Cerebellum (tissue), 4 donors: ENCODE measurements at places on chromosomes 4 and X.

DNA sequence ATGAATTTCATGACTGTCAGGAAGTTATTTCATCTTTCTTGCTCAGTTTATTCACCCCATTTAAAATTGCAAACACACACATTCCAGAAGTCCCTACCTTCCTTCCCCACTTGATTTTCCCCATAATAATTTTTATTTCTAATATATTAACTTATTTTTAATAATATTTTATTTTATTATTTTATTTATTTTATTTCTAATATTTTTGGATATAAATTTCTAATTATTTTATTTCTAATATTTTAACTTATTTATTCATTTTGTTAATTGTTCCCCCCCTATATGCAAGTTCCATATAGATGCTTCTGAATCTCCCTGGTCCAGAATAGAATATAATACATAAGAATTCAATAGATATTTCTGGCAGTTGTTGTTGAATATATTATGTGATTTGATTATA is 293.7 kb upstream of the CPEB2 start:
- no peak for DNase-seq

GRCh38 chr4:1379351-1379781 is 26.9 kb downstream of the NKX1-1 start:
- DNase-seq, result no peak

DNA sequence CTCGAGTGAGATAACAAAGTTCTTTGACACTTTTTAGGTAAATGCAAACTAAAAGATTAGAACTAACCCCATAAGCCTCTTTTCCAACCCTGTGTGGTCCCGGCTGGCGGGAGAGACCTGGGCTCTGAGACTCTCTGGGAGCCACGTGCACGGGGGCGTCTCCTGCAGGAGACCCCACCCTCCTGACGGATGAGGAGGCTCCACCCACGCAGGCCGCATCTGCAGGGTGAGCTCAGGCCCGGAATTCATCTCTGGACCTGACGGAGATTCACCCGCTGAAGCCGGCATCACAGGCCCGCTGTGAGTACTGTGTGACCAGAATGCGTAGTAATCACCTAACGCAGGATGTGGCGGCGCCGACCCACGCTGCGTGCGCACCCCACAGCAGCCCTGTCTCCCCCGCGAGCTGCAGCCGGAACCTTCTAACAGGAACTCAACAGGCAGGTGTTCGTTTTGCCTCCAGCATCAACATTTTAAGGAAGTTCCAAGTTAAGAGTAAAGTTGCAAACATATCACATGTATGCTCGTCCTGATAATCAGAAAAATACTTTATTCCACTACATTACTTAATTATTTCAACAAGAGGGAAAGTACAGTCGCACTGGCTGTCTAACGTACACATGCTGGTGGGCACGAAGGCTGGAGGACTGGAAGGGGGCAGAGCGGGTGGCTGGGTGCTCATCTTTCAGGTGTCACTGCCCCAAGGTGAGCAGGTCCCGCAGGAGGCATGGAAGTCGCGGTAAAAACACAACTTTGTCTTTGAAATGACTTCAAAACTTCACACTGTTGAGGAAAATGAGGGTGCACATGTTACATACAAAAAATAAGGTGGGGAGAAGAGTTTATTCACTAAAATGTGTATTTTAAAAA is 44.5 kb downstream of the FGFRL1 start:
- no peak for DNase-seq

DNA sequence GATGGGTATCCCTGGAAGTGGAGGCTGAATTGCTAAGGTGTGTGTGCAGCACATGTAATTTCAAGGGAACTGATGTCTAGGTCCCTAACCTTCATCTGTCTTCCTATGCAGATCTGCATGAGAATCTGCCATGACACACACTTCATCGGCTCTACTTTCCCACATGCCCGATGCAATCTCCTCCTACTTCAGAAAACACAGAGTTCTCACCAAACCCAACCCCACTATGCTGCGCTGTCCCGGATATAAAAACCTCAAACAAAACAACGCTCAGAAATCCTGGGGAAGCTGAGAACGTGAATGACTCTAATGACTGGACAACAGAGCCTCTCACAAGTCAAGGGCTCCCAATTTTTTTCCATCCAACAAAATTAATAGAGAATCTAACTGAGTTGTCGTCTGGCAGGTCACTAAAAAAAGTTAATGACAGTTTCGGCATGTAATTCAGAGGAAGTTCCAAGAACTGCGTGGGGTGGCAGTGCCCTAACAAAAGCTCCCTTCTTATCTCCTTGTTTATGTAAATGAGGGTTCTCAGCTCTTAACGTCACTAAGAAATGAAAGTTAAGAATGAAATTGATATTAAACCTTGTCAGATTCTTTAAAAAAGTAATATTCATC is 39.0 kb downstream of the STX18 start:
- DNase-seq, result no peak

DNA sequence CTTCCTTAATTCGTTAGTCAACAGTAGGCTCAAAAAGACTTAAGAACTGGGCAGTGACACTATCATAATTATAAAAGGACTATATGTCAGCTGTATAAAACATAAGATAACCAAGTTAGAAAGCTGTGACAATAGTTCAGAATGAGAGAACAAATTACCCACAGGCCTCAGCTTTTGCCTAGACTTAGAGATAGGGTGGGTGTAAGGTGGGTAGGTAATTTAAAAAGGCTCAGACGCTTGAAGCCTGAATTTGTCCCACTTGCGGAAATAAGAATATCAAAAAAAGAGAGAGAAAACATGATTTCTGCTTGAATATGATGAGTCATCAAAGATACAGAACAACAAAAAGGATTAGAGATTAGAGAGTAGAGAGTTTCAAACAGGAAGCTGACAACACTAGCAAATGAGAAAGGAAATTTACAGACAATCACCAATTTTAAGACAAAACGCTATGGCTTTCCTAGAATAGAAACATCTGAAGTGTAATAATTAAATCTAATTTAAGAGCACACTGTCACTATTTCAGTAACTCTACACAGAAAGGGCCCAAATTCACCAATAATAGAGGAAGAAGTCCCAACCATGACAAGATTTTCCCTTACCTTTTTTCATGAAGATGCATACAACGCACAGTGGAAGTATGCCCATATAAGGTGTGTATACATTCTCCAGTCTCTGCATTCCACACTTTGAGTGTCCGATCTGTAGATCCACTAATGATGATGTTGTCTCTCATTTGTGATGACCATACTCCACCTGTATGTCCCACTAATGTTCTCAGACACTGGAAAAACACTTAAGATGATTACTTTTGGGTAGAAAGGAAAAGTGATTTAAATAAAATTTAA is 208.1 kb downstream of the FBXW7 start:
- no peak for DNase-seq

DNA sequence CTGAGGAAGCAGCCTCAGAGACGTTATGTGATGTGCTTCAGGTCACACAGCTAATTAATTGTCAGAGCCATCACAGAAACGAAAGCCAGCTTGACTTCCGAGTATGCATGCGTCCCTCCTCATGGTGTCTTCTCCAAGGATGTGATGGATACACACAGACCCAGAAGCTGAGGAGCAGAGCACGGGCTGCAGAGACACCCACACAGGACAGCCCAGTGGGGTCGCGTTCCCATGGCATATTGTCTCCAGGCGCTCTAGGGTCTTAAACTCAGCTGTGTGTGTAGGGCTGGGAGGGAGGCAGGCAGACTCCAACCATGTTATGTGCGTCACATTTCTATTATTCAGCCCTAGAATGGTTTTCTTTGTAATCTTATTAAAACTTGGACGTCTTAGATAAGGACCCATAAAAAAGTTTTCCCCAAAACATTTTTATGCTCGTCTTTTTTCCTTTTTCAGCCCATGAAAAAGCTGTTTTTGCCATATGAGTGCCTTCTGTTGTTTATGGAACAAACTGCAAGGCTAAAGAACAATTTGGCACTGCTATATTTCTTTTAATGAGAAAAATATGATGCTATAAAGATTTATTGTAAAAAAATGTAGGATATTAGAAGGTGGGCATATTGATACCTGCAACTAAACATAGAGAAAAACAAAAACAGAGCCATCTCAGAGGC is 48.5 kb downstream of the TENM3 start:
- no peak for DNase-seq
